ENCODE measurements at places on chromosomes 12 and 14.

- no peak for DNase-seq
Observed at GRCh38 chr12:54262403-54262925, 17.5 kb downstream of the CBX5 start.

GRCh38 chr14:37197421-37198272 is at the start of gene MIPOL1:
Gene MIPOL1 (plus strand): TSS chr14:37197937. CDS start chr14:37247889, 49,952 bp downstream.
- DNase-seq: peak; percentile 90

DNA sequence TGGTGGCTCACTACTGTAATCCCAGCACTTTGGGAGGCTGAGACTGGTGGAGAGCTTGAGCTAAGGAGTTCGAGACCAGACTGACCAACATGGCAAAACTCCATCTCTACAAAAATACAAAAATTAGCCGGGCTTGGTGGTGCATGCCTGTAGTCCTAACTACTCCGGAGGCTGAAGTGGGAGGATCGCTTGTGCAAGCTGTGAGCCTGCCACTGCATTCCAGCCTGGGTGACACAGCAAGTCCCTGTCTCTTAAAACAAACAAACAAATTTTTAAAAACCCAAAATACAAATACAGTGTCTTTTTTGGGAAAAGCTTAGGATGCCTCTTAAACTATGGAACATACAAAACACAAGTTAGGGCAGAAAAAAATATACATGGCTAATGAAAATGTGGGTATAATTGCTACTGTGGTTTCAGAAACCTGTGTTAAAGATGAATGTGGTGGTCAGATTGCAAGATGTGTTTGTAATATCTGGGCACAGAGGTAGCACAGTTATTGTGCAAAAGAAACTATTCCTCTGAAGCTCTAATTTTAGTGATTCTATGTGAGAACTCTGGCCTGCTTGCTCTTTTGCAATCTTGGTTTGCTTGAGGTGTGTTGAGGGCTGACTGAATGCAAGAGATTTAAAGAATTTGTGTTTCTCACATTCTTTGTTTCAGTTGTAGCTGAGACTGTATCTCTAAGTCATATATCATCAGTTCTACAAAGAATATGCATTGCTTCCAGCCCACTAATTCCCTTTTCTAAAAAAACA is 3.9 kb upstream of the HSPA2 start:
- DNase-seq: no peak

DNA sequence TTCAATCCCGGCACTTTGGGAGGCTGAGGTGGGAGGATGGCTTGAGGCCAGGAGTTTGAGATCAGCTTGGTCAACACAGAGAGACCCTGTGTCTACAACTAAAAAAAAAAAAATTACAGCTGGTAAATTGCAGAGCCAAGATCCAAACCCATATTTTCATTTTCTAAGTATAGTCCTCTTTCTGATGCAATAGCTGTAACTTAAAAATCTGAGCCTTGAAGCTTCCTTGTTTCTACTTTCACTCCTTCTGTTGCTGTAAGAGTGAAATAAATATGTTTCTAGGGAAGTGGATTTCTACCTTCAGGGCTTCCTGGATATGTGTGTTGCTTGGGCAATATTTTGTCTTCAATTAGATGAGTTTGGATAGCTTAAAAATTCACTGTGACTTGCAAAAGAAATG is 42.0 kb upstream of the PRICKLE1 start:
- DNase-seq: no peak

DNA sequence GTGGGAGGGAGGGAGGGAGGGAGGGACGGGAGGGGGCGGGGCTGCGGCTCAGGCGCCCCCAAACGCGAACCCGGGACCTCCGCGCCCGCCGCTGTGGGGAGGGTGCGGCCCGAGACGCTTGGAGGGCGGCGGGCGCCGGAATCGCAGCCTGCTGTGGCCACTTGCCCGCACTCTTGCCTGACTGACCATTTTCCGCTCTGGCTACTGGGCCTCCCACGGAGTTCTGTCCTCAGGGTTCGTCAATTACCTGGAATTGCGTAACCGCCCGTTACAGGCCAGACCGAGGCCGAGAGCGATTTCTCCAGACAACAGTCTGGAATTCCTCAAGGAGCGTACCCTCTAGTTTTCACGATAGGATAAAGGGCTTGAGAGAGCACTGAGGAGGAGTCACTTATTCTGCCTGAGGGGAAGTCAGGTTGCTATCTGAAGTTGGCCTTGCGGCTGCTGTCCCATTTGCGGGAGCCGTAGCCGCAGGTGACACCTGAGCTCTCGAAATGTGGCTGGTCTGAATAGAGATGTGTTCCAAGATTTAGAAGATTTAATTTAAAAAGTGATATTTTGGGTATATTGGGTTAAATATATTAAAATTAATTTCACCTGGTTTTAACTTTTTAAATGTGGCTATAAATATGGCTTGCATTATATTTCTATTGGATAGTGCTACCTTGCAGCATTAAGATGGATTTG is 446 bp upstream of the ZNF641 start:
- DNase-seq: peak; percentile 62

- DNase-seq: no peak
Observed at GRCh38 chr12:6336889-6337853, 4.7 kb downstream of the TNFRSF1A start.

DNA sequence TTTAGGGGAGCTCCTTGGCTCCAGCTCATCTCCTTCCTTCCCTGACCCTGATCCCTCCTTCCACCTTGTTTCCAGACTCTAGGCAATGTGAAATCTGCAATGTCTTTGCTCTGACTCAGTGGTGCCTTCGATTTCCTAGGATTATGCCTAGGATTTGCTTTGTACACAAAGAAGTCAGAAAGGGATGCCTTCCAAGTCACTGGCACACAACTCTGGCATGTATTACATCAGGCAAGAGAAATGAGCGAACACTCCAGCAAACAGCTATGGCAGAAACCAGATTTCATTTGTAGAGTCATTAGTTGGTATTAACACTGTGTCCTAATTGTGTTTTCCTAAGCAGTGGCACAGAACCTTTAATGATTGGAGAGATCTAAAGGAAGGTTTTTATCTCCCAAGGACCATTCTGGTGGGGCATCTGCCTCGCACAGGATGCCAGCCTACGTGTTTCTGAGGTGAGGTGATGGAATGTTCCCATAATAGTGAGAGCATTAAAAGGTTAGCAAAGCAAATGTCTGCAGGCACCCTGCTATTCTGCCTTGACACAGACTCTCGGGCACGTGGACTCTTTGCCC is 84.9 kb downstream of the WSCD2 start:
- DNase-seq: no peak

- no peak for DNase-seq
Observed at GRCh38 chr12:114752217-114752616, 68.2 kb upstream of the TBX3 start.

GRCh38 chr12:11730299-11731041 is 81.0 kb downstream of the ETV6 start:
- DNase-seq: peak; percentile 91

DNA sequence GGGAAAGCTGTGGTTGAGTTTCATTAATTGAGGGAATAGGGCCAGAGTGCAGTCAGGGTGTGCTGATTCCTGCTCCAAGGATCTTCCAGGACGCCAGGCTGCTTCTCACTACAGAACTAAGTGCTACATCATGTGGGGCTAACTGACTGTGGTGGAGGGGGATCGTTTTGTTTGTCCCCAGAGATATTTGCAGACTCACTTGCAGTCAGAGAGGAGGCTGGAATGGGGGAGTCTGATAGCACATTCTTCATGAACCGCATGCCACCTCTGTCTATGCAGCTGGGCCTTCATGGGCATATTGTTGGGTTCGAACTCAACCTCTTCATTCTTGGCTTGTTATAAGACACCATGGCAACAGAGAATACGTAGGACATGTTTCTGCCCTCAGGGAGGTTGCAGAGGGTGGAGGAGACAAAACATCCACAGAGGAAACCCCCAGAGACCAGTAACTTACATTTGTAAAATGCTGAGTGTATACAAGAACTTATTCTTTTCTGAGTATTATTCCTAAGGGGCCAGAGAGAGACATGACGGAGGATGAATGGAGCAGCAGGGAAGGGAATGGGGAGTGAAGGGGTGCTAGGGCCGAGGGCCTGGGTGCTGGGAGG is 13.0 kb downstream of the KRT7 start:
- no peak for DNase-seq

Measured in NCI-H510A treated with DMSO at 0.1 percent for 48 hours (cell line).